B cell (primary cell): ENCODE measurements at places on chromosomes 4 and X.
A peak's percentile ranks its signal among the peaks of the same experiment; 100 is the strongest.

DNA sequence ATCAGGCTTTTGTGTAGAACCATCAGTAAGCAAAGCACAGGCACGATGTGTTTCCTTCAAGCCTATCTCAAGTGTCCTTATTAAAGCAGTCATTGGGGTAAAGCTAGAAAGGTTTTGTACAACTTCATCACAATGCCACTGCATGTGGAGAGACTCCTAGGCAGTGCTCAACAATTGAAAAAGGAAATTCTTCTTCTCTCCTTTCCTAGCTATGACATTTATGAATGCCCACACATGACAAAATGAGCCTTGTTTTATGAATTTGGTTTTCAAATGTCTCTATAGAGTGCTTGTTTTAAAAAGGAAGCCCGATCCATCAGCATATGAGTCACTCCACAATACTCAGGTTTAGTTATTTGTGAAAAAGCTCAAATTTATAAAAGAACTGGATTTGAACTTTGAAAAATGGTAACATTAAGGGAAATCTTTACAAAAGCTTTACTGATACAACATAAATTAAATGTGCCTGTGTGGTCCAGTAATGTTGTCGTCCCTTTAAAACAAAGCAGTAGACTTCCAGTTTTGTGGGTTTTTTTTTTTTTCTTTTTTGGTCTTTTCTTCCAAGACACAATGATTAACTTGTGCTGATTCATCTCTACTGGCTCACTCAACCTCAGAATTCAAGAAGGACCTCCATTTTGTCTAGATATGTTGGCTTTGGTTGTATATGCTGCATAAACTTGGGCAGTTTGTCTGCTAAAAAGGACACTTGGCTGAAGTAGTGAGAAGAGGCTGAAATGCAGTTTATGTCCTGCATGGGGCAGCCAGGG, 273.8 kb downstream of the GASK1B start:
- DNase-seq = no peak

GRCh38 chr4:28014469-28014868, 1153.8 kb downstream of the STIM2 start:
- DNase-seq = peak; percentile 2

GRCh38 chr4:146959692-146960091, 14.0 kb upstream of the TTC29 start:
- DNase-seq = no peak

DNA sequence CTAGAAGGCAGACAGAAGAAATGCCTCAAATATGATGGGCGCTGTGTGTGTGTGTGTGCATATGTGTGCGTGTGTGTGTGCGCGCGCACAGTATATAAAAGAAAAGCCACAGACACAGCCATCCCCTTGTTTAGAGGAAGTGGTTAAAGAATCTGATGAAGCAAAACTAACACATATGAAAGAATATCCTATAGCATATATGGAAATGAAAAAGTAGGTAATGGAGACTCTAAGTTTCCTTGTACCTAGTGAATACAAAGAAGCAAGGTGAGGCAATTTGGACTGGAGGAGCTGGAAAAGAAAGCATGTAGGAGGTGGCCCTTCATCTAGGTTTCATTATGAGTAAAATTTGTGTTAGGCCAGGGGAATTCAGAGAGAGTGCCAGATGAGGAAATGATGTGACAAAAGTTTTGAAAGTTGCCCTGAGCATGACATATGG, 58.6 kb upstream of the MCF2 start:
- peak; percentile 29 for DNase-seq

GRCh38 chrX:25427873-25428555, 412.2 kb upstream of the ARX start:
- no peak for DNase-seq

DNA sequence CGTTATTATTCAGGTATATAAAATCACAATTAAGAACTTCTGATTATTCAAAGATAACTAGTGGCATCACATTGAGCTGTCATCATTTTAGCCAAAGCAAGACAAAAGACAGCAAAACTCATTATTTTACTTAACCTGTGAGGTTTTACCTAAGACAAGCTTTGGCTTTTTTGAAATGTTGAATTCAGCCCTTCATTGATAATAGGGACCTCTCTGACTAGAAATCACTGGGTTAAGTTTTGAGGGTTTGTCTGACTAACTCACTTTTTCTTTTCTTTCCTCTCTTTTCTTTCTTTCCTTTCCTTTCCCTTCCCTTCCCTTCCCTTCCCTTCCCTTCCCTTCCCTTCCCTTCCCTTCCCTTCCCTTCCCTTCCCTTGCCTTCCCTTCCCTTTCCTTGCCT, 244.2 kb downstream of the GRXCR1 start:
- no peak for DNase-seq

- DNase-seq = no peak
Observed at GRCh38 chrX:48714573-48714972, 18.0 kb downstream of the SUV39H1 start.

- DNase-seq = peak; percentile 52
Observed at GRCh38 chr4:119314356-119314755, 7.6 kb downstream of the FABP2 start.

GRCh38 chr4:74531963-74532794, 87.2 kb downstream of the AREG start:
- peak; percentile 66 for DNase-seq

DNA sequence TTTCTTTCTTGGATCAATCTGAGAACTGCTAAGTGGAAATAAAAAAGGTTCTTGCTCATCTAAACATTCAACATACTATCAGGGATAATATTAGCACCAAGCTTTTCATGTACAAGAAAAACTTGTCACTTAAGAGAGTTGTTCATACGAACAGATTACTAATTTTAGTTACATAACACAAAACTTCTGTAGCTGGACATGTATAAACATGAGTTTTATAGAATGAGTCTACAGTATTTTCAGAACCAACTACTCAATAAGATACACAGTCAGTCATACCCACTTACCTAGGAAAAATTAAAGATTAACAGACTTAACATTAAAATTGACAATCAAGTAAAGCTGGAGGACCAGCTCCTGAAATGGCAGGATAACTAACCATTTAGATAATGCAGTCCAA, 540.1 kb upstream of the FAM241A start:
- no peak for DNase-seq

- no peak for DNase-seq
Observed at GRCh38 chr4:161336016-161336530, 827.7 kb downstream of the FSTL5 start.

GRCh38 chrX:100658941-100659381, 15.0 kb downstream of the SRPX2 start:
- DNase-seq = no peak

DNA sequence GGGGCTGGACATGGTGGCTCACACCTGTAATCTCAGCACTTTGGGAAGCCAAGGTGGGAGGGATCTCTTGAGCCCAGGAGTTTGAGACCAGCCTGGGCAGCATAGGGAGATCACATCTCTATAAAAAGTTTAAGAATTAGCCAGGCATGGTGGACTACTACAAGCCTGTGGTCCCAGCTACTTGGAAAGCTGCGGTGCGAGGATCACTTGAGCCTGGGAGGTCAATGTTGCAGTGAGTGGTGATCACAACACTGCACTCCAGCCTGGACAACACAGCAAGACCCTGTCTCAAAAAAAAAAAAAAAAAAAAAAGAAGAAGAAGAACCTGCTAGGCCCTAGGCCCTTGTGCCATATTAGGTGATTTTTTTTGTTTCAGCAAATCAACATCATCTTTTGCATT, 12.2 kb downstream of the SRD5A3 start:
- DNase-seq = no peak

GRCh38 chr4:109560687-109561461, 828 bp downstream of the MCUB start:
- DNase-seq = peak; percentile 87

GRCh38 chr4:88535090-88535755, 11.6 kb upstream of the PYURF start:
- no peak for DNase-seq

- DNase-seq = no peak
Observed at GRCh38 chrX:53486285-53486684, 52.1 kb upstream of the HSD17B10 start.

- DNase-seq = no peak
Observed at GRCh38 chrX:78116766-78117165, 12.7 kb downstream of the PGK1 start.

- no peak for DNase-seq
Observed at GRCh38 chrX:116378961-116379360, 57.4 kb upstream of the SLC6A14 start.

DNA sequence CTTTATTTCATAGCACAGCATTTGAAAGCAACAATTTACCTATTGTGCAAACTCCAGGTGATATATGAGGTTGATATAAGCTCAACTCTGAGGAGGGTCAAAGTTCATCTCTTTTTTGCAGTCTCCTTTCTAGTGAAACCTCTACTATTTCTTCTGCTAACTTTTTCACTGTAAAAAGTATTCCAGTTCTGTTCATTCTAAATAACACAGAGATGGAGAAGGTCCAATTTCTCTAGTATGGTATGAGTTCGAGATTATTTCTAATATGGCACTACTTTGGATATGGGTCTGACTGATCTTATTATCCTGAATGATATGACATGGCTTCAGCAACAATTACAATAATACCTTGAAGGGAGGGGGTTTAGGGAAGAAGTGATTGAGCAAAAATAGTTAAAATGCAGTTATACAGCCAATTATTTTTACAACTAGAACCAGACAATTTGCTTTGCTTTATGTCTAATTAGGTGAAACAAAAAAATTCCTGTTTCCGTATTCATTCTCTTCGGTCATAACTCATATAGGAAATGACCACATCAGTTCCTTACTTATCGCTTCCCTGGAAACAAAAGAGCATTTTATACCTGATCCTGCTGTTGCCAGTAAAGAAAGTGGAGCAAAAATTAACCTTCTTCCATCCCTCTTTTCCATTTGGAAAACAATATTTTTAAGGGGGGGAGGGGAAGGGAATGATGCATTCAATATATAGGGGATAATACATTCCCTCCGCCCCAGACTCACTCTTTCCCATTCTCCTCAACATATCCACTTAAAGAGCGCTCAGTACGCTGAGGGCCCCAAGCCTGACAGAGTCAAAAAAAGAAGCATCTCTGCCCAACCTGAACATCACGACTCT, 1.0 kb downstream of the TBC1D9 start:
- no peak for DNase-seq

DNA sequence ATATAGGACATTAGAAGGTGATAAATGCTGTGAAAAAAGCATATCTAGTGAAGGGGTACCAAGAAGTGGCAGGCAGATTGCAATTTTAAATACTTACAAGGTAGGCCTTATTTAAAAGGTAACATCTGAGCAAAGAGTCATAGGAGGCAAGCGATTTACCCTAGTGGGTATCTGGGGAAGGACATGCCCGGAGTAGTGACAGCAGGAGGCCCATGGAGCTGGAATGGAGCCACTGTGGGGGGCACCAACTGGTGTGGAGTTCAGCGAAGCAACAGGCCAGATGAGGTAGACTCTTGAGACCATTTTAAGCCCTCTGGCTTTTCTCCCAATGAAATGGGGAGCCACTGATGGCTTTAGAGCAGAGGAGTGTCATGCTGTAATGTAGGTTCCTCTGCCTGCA, 37.3 kb downstream of the SEC24D start:
- no peak for DNase-seq

DNA sequence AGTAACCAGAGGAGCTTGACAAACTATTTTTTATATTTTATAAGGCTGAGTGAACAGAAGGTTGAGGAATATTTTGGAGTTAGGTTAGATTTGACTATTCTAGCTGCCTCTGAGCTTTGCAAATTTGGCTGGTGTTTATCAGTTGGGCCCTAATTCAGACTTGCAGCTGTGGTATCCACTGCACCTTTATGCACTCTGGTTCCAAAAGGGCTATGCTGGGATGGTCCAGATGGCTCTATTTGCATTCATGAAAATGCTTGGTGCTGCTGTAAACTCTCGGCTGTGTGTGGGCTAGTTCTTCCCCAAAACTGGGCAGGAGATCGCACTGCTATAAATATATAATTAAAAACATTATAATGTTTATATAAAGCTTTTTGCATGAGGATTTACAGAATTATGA, 106.3 kb downstream of the REPS2 start:
- DNase-seq = no peak

DNA sequence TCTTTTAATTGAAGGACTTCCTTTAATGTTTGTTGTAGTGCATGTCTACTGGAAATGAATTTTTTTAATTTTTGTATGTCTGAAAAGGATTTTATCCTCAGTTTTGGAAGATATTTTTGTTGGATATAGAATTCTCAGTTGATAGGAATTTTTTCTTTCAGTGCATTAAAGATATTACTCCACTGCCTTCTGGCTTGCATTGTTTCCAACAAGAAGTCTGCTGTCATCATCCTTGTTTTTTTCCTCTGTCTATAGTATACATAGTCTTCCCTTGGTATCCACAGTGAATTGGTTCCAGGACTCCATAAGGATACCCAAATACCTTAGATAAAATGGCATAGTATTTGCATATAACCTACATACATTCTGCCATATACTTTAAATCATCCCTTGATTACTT, 33.5 kb downstream of the SCD5 start:
- no peak for DNase-seq

- DNase-seq = peak; percentile 18
Observed at GRCh38 chr4:6271206-6271605, 1.6 kb downstream of the WFS1 start.

GRCh38 chr4:105601406-105601805, 49.0 kb downstream of the ARHGEF38 start:
- no peak for DNase-seq

DNA sequence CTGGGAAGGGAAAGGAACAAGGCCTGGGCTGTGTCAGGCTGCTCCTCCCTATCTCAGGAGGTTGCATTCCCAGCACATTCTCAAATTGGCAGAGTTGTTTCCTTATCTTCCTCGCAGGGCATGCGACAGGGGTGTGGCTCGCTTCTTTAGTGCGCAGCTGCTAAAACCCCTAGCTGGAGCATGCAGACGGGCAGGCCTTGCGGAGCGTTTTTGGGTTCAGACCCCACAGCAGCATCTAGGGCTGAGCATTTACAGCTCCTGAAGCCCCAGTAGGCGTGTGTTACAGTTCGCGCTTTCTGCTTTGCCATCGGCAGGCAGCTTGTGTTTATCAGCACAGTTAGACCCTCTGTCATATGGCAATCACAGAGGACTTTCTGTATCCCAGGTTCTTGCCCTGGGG, 392.4 kb downstream of the TECRL start:
- DNase-seq = no peak

- DNase-seq = no peak
Observed at GRCh38 chr4:26964512-26964911, 103.9 kb downstream of the STIM2 start.

GRCh38 chrX:142256935-142257334, 51.8 kb upstream of the MAGEC2 start:
- no peak for DNase-seq

DNA sequence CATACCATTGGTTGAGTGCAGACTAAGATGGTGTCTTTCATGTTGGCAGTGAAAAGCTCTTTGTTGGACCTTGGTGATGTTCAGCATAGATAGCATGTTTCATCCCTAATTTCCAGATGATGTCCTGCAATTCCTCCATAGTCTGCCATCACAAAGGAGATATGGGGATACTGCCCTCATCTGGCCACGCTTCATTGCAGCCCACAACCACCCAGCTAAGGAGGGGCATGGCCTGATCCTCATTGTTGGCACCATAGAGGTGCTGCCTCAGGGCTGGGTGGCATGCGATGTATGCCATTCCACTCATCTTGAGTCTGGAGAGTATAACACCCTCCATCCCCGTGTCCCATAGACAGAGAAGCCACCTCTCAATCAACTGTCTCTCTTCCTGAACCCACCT, 31.5 kb upstream of the NUDT6 start:
- no peak for DNase-seq

GRCh38 chrX:130658310-130658709, 244.7 kb downstream of the ENOX2 start:
- no peak for DNase-seq

- DNase-seq = no peak
Observed at GRCh38 chr4:140130677-140131076, 23.3 kb downstream of the MAML3 start.

GRCh38 chrX:12843668-12844279, 23.1 kb upstream of the TLR7 start:
- peak; percentile 32 for DNase-seq

GRCh38 chr4:91769912-91770311, 533.9 kb upstream of the GRID2 start:
- no peak for DNase-seq
